NCI-H2227 treated with DMSO at 0.1 percent for 48 hours (cell line): ENCODE measurements at places on chromosomes 6 and 20.
A peak's percentile ranks its signal among the peaks of the same experiment; 100 is the strongest.

- DNase-seq = peak; percentile 49
These were observed 259.2 kb downstream of the ADGB start for GRCh38 chr6:146857980-146858347.

DNA sequence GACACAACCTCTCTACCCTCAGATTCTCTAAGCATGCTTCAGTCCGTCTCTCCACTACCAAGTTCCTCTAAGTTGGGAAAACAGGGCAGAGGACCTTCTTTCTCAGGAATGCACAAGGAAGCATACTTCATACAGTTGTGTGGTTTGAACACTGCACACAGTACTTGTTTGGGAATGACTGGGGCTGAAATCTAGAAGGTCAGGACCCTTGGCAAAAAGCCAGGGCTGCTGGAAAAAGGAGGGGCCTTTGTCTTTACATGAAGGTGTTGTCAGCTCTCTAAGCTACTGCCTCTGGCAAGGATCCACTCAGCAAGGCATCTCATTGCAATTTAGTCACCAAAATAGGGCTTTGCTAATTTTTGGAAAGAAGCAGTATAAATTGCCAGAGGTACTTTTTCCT lies 20.7 kb upstream of the HEY2 start:
- no peak for DNase-seq

- no peak for DNase-seq
These were observed 49.0 kb upstream of the RNF24 start for GRCh38 chr20:4064144-4064909.

GRCh38 chr6:160163912-160164311 lies 42.3 kb downstream of the SLC22A1 start:
- no peak for DNase-seq
